ENCODE measurements at places on chromosomes 1 and 21. TPM values are rescaled to one million over a fixed set of nuclear protein-coding genes. Genes with fewer than 3 reads are reported as not detected.

The CLEC20A gene
- total RNA-seq: not detected

The RGS4 gene
- 1.0 TPM for total RNA-seq

The RAB3B gene
- 29.6 TPM for total RNA-seq

The IL10RB gene
- total RNA-seq: 5.0 TPM

The BNIPL gene
- total RNA-seq: 0.48 TPM

The GNG12 gene
- 48.1 TPM for total RNA-seq

The TACSTD2 gene
- 0.33 TPM for total RNA-seq

The SH2D2A gene
- 4.3 TPM for total RNA-seq

The KIF21B gene
- 14.1 TPM for total RNA-seq

The RHD gene
- 0.30 TPM for total RNA-seq

The C1orf185 gene
- not detected for total RNA-seq

The ADCY10 gene
- 0.67 TPM for total RNA-seq
